Inflammatory macrophage (primary cell): ENCODE measurements at places on chromosomes 1 and 21.

GRCh38 chr1:32992489-32993323, 28.1 kb upstream of the RNF19B start:
- peak; percentile 93 for DNase-seq

DNA sequence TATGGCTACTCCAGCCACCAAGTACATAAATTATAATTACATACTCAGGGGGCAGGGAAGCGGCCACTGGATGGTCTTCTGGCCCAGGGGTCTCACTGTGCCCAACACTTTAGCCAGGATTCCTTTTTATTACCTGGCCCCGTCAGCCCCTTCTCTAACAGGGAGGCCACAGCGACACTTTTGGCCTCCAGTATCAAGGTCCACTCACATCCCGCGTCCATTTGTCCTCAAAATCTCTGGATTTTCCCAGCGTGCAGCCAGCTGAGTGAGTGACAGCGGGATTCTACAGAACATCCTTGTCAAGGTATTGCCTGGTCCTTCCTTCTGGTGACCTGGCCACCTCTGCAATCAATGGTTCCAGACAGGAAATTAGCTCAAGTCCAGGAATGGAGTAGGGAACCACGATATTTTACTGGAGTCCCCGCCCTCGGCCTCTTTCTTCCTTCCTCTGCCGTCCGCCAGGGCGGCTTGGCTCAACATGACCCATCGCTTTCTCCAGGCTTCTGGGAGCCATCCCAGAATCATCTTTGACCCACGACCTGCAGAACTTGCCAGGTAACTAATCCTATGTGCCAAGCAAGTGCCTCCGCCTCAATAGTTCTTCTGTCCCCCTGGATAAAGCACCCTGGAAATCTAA, 2.7 kb upstream of the COL6A2 start:
- no peak for DNase-seq

DNA sequence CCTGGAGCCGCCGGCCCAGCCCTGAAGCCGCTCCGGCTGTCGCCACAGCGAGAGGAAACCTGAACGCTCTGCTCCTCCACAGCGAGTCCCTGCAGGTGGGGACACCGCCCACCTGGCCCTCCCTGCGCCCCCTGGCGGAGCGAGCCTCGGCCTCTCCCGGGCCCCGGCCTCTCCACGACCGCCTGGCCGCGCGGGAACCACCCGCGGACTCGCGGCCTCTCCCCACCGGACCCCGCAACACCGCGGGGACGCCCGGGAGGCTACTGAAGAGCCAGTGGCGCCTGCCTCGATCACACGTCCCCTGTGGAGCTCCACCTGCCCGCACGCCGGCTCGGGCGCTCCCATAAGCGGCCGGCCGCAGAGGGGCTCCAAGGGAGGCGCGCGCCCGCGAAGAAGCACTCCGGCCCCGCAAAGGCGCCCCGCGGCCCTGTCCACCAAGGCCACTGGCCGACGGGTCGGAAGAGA, 109.6 kb downstream of the KCNN3 start:
- DNase-seq, result peak; percentile 24

DNA sequence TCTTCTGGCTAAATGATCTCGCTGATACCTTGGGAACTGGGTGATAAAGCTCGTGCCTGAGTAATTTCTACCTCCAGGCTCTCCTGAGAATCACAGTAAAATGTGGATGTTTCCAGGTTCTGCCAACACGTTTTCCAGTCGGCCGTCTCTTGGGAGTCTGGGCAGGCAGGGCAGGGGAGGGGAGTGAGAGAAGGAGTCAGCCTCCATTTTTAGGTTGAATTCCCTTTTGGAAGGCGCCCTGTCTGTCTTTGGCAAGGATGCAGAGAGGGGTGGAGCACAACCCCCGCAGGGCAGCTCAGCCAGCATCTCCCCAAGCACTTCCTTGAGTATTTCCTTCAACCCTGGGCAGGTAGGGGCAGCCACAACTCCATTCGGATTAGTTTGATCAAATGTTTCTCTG, 15.5 kb upstream of the ACTRT2 start:
- DNase-seq, result no peak

DNA sequence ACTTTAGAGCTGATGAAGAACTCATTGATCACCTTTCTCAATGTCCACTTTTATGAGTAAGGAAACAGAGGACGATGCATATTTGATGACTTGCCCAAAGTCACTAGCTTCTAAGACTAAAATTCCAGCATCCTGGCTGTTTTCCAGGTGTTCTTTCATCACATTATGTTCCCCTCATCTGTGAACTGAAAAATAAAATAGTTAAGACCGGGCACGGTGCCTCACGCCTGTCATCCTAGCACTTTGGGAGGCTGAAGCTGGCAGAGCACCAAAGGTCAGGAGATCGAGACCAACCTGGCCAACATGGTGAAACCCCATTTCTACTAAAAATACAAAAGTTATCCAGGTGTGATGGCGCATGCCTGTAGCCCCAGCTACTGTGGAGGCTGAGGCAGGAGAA, 297.5 kb downstream of the DUSP10 start:
- no peak for DNase-seq

DNA sequence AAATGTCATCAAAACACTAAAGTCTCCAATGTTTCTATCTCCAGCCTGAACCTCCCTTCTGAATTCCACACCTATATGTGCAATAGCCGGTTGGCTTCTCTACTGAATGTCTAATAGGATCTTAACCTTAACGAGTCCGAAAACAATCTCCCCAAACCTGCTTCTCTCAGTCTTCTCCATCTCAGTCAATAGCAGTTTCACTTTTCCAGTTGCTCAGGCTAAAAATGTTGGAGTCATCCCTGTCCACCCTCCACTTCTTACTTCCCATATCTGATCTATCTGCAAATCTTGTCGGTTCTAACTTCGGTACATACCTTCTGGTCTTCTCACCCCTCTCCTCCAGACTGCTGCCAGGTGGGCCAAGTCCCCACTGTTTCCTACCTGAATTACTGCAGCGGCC, 25.5 kb upstream of the CITED4 start:
- no peak for DNase-seq

DNA sequence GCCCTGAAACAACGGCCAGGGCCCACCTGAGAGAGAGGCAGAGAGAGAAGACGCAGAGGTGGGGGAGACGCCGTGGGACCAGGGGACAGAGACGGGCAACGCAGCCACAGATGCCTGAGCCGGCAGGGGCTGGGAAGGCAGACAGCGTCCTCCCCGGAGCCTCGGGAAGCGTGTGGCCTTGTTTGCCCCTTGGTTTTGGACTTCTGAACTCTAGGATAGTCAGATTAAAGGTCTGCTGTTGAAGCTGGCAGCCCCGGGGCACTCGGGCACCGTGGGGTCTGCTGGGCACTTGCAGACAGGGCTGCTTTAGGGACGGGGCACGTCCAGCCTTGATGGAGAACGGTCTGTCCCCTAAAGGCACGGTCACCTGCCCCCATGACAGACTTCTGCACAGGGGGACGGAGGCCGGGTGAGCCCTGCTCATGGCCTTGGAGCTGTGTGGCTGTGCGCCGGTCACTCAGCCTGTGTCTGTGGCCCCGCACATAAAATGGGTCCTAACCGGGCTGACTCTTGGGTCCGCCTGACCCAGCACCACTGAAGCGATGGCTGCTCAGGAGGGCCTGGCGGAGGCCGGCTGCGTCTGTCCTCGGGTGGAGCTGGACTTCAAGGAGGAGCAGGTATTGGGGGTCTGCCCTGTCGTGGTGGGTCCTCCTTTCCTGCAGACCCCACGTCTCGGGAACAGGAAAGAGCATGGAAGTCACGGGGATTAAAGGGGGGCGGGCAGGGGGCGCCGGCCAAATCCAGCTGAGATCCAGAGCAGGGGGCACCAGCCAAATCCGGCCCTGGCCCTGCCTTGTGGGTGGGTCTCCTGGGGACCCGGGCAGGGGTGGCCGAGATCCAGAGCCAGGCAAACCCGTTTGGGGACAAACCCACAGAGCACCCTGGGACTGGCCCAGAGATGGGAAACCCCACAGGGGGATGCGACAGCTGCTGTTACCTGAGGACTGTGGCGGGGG, 9.6 kb upstream of the RNF223 start:
- DNase-seq, result no peak

GRCh38 chr1:67536957-67537666, 106.9 kb upstream of the SERBP1 start:
- no peak for DNase-seq

DNA sequence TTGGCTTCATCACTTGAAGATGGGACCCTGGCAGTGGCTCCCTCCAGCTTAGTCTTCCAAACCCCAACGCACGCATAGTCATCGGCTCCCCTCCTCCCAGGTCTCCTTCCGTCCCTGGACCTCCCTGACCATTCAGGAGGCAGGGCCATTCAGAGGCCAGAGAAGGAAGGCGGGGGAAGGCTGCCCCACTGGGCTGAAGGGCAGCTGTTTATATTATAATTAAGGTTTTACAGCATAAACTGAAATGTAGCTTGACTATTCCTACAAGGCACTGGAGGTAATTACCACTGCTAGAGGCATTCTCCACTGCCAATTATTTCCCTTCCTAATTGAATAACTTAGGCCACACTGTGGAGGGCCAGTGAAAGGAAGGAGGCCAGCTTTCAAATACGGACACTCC, 170.6 kb upstream of the PROX1 start:
- DNase-seq, result no peak

DNA sequence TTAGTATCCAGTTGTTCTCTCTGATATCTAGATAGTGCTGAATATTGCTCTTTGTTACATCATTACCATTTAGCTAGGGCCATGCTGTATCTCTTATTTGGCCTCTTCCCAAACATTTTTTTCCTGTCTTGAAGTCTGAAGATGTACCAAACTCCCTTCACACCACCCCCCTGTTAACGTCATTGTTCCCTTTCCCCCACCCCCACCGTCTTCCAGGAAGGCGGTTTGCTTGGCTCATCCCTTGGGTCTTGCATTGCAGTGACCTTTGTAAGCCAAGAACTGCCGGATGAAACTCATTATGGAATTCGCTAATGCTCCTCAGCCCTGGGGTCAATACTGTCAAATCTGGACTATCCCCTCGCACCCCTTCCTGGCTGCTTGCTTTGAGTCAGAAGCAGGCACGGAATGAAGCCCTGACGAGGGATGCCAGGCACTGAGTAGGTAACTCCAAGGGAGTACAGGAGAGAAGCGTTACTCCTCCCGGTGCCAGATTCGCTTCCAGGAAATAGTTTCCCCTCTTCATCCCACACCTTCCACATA, 283.1 kb downstream of the TM2D1 start:
- no peak for DNase-seq

GRCh38 chr1:5555853-5556252, 436.4 kb downstream of the NPHP4 start:
- DNase-seq, result no peak

DNA sequence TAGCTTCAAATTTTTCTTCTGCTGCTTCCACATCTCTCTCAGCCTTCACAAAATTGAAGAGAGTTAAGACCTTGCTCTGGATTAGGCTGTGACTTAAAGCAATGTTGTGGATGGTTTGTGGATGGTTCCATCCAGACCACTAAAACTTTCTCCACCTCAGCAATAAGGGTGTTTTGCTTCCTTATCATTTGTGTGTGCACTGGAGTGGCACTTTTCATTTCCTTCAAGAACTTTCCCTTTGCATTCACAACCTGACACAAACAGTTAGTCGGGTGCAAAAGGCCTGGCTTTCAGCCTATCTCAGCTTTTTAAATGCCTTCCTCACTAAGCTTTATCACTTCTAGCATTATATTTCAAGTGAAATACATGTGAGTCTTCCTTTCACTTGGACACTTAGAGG, 30.3 kb downstream of the DENND1B start:
- DNase-seq, result no peak

DNA sequence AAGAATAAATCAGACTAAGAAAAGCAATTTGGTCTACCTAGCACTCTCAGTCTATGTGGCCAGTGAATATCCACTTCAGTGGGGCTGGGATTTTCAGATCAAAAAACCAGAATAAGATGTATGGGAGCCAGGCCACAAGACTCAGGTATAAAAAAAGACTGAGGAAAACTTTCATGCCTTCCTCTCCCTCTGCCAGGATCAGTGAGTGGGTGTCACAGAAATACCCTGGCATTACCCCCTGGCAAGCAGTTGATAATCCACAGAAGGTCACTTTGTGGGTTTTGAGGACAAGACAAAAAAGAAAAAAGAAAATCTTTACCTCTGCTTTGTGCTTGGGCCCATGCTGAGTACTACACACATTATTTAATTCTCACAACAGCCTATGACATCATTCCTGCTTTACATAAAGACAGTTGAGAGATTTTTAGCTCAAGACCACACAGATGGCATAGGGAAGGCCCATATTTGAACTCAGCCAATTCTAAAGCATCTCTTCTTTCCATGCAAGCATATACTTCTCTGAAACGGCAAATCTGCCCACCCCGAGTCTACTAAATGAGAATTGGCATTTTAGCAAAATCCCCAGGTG, 57.6 kb downstream of the DESI2 start:
- no peak for DNase-seq

GRCh38 chr1:95655321-95656020, 421.5 kb downstream of the RWDD3 start:
- no peak for DNase-seq

DNA sequence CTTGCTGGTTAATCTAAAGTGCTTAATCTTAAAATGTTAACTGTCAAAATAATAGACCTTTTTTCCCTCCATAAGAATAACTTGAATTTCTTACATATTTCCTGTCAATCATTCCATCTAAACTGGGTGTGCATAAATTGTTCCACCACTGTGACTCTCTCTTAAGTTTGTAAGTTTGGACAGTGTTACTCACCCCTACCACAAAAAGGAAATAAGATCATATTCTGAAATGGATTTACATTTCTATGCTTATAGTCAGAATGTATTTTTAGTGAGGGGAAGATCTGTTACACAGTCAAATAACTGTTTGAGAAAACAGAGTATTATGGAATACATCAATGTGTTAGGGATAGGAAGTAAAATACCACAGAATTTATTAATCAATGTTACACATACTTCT, 109.6 kb upstream of the DPYD start:
- no peak for DNase-seq

- DNase-seq, result no peak
Measured at GRCh38 chr1:203584035-203584434, 42.6 kb upstream of the ATP2B4 start.

DNA sequence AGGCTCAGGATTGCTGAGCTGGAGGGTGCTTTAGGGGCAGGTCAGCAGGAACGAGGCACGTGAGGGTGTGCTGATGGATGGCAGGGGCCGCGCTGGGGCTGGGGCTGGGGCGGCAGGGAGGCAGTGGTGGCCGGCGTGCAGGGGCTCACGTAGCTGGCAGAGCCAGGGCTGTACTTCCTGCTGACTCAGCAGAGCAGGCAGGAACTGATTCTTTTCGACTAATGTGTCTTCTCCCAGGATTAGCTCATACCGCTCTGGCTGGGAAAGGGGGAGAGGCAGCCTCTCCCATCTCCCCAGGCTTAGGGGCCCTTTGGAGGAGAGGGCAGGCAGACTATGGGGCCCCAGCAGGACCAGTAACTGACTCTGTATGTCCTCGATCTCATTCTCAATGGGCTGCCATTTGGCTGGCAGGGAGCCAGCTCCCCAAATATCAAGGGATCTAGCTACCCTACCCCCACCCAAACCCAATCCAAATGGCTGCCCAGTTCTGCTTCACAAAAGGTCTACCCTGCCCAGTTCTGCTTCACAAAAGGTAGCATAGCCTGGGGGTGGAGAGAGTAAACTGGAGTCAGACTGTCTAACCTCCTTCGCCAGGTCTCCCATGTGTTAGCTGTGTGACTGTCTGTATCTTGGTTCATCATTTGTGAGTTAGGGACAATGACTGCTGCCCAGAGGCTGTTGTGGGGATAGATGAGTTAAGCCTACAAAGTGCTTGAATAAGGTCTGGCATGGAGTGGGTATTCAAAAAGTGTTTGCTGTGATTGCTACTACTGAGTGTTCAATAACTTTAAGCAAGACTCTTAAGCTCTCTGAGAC, 100.1 kb upstream of the SLC2A1 start:
- DNase-seq, result peak; percentile 15
